Right renal pelvis (tissue), 4 donors: ENCODE measurements at places on chromosomes 1 and 21.

GRCh38 chr1:2234762-2235113, 6.6 kb downstream of the SKI start:
- no peak for DNase-seq

- no peak for DNase-seq
Measured at GRCh38 chr1:2356911-2357845, 34.2 kb downstream of the MORN1 start.

DNA sequence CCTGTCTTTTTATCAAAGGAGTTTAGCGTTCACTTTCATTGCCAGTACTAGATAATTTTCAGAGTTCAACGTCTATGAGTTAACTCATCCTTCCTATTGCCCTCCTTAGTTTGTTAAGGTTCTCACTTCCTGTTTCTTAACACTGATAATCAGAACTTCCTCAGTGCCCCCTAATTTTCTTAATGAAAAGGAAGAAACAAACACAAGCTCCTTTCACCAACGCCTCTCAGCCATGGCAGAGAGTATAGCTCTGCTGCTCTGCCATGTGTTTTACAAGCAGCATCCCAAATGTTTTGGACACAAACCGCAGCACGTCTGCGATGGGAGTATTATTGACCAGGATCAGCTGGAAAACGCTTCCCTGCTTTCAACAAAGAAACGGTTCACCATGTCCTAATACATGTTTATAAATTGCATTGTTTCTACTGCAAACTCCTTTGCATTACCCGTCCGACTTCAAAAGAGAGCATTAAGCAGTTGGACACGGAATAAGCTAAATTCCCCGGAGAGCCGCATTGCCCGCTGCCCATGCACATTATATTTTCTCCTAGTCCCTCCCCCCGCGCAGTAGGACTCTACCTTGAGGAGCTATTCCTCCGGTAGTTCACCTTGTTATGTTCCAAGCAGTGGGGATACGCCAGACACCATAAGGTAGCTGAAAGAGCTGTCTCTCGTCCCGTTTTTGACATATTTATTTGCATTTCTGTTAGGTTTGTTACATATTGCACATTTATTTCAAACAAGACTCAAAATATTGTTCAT, 561 bp downstream of the OLFM3 start:
- DNase-seq = no peak

GRCh38 chr1:177077734-177078499, 86.6 kb downstream of the ASTN1 start:
- DNase-seq = no peak

- DNase-seq = no peak
Measured at GRCh38 chr1:20367116-20367585, 76.5 kb downstream of the VWA5B1 start.

DNA sequence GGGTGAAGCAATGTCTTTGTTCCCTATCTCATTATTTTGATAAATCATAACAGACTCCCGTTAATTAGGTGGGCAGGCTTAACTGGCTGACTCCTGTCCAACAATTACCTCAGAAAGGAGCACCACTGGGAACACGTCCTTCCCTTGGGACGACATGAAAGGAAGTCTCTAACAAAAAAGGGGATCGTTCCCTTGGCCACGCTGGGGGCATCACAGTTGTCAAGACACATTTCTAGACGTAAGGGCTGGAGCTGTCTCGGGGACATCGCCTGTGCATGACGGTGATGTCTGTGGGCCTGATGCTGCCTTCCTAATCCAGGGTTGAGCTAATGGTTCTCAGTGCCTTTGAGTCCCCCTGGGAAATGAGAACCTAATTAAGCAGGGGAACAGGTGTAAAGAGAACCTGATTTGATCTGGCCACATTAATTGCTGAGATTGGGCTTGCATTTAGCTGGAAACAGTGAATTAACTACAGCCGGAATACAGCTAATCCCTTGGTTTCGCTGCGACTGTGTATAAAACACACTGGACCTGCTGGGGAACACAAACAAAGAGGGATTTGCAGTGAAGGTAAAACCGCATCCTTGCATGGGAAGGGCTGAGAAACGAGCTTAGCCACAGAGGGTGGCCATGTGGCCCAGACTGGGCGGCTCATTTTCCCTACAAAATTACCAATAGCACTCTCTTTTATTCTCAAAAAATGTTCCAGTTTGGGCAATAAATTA, 111.8 kb downstream of the MRPS6 start:
- no peak for DNase-seq

- no peak for DNase-seq
Measured at GRCh38 chr1:245880754-245881403, 626.2 kb downstream of the SMYD3 start.

- DNase-seq = peak; percentile 51
Measured at GRCh38 chr1:235022341-235022980, 106.2 kb downstream of the TOMM20 start.

DNA sequence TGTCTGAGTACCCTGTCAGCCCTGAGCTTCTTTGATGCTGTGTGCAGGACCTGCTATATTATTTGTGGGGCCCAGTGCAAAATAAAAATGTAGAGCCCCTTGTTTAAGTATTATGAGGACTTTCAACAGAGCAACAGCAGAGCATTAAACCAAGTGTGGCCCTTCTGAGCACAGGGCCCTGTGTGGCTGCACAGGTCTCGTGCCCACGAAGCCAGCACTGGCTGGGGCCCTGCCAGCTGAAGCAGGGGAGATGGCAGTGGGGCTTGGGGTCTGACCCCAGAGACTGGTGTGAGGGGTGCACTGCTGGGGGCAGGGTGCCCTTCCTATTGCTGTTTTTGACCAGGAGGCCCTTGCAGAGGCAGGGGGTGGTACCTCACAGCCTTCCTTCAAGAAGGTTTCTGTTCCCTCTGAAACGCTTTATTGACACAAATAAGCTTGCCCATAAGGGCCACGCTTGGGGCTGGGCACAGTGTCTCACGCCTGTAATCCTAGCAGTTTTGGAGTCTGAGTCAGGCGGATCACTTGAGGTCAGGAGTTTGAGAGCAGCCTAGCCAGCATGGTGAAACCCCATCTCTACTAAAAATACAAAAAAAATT, 2.2 kb upstream of the SEMA4A start:
- DNase-seq = no peak

DNA sequence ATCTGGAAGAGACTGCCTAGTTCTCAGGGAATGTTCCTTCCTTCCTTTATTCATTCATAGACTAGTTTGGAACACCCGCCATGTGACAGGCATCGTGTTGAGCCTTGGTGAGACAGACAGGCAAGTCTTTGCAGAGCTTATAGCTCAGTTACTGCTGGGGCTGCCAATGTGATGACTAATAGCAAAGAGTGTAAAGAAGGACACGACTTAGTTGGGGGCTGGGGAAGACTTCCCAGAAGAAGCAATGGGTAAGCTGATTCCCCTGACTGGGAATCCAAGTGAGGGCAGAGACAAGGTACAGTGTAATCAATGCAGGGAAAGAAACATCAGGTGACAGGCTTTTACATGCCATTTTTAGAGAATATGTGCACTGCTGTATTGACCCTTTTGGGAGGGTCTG, 51.2 kb downstream of the TENT5C start:
- DNase-seq = no peak

DNA sequence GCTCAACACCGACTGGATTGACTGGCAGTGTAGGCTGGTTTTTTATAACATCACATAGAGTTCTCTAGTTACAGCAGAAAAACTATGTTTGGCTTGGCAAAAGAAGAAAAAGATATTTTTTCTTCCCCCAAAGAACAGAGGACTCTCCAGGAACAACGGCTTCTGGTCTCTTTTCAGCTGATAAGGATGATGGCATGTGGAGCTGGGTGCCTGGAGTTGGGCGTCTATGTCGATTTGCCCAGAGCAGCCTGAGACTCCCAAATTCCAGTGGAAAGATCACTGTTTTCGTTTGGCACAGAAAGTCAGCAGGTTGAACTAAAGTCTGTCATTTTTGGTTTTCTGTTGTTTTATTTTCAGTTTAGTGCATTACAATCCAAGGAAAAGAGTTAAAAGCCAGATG, 91.1 kb downstream of the SMYD2 start:
- DNase-seq = no peak

- DNase-seq = no peak
Measured at GRCh38 chr1:17510138-17510537, 29.4 kb upstream of the ARHGEF10L start.

DNA sequence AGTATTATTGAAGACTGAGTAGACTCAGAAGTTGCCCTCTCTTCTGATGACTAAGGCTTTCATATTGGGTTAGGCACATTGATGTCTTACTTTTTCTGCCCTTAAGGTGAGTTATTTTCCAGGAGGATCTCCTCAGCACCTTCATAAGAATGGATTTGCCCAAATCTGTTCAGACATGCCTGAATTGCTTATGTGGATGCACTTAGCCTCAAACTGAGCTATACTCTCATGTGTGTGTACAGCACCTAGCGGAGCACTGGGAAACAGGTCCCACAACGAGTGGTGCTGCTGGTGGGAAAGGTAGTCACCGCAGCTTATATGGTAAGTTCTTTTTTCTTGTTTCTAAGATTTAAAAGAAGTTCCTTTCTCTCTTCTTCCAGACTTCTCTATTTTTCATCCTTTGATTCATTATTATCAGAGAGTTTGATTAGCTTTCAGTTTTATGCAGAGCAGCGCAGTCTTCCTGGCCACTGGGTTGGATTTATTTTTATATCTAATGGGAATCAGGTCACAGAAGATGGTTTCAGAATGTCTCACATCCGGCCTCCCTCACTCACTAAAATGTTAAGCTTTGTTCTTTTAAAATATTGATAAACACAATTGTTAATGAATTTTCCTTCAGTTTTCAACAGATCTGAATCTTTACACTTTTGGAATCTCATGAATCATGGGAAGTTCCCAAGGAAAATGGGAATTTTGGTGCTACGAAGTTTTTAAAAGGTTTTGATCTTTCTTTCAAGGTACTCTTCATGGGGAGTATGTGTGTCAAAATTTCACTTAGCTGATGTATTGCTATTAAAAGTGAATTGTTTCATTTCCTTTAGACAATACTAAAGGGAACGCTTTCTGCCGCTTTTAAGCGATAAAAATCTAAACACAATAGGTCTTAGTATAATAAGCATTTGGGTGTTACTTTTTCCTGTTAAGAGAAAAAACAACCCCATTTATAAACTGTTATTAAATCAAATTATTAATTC, 58.5 kb downstream of the EXTL2 start:
- DNase-seq = no peak

GRCh38 chr1:35637401-35637809, 3.9 kb downstream of the PSMB2 start:
- no peak for DNase-seq

DNA sequence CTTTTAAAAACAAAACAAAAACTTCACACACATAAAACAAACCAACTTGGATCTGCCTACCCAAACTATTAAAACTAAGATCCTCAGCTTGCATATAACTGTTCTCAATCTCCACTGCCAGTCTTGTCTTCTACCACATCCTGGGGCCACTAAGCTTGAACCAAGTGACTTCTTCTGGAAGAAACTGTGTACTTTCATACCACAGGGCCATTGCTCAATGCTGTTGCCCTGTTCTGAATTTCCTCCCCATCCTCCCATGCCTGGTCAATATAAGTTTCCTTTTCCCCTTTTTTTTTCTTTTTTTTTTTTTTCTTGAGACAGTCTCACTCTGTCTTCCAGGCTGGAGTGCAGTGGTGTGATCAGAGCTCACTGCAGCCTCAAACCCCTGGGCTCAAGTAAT, 109.9 kb downstream of the KIAA0319L start:
- no peak for DNase-seq

- DNase-seq = no peak
Measured at GRCh38 chr21:43619856-43620255, 39.4 kb downstream of the HSF2BP start.

- no peak for DNase-seq
Measured at GRCh38 chr1:213448776-213449175, 397.7 kb downstream of the RPS6KC1 start.
